CD4-positive, alpha-beta T cell treated with Interleukin-1 beta for 1 hour (primary cell): ENCODE measurements at places on chromosomes 6 and 20.
A peak's percentile ranks its signal among the peaks of the same experiment; 100 is the strongest.

DNA sequence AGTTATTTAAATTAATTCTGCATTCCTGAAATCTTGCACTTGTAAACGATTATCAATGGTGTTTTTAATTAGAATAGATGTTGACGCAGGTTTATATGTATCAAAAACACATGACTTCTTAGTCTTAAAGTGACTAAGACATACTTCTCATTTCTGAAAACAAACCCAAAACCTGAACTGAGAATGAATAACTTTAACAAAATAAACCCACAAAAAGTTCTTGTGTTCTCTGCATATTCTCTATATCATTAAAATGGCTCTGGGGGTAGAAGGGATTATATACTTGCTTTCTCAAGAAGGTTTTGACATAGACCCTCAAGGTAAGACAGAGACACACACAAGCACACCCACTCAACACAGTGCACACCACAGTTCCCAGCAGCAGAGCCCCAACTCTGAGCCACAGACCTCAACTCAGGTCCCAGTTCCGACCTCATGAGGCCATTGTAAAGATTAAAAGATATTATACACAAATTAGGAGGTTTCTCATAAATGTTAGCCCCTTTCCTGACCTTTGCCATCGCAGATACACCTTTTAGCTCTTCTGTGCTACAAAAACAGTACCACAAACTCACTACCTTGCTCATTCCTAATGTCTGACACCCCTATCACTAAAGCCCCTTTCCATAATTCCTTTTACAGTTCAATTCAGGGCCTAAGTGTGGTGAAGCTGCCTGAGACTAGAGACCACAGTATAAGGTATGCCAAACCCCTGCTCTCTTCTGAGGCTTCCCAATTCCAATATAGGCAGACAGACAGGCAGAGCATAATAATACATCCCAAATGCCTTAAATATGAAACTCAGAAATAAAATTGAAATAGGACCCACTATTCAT, 267.8 kb downstream of the PTPRK start:
- DNase-seq, result no peak

GRCh38 chr6:34695729-34696188, 808 bp downstream of the ILRUN start:
- no peak for DNase-seq

DNA sequence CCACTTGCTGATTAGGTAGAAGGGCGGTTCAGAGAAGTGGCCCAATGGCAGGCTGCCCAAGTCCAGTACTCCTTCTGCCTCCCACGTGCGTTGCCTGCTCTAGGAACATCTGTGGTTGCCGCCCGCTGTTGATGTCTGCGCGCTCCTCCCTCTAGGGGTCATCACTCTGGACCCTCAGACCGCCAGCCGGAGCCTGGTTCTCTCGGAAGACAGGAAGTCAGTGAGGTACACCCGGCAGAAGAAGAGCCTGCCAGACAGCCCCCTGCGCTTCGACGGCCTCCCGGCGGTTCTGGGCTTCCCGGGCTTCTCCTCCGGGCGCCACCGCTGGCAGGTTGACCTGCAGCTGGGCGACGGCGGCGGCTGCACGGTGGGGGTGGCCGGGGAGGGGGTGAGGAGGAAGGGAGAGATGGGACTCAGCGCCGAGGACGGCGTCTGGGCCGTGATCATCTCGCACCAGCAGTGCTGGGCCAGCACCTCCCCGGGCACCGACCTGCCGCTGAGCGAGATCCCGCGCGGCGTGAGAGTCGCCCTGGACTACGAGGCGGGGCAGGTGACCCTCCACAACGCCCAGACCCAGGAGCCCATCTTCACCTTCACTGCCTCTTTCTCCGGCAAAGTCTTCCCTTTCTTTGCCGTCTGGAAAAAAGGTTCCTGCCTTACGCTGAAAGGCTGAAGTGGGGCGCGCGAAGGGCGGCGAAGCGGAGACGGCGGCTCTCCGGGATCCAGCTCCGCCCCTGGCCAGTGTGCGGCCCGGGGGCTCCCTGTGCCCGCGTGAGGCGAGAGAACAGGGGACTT, 8.5 kb downstream of the TRIM15 start:
- DNase-seq, result no peak

- no peak for DNase-seq
These were observed 18.4 kb downstream of the TENT5A start for GRCh38 chr6:81734081-81734480.

GRCh38 chr6:13908955-13909381, 15.8 kb upstream of the RNF182 start:
- peak; percentile 46 for DNase-seq

- DNase-seq, result no peak
These were observed 47.0 kb upstream of the TBX18 start for GRCh38 chr6:84811351-84811750.

DNA sequence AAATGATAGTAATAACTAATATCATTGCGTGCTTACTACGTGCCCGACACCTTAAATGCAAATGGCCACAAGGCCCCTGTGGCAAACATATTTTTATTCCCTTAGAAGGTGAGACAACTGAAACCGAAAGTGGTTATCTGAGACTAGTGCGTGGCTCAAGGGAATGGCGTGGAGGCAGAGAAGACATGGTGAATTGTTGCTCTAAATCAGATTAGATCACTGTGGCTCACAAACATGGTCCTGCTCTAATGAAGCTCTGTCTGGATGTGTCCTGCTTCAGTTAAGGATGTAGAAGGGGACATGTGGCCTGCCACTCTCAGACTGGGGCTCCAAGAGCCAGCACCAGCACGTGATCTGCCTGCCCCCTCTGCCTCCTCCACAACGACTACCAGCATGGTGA, 124.2 kb upstream of the GMDS start:
- DNase-seq, result no peak

- no peak for DNase-seq
These were observed 139.4 kb upstream of the RREB1 start for GRCh38 chr6:6968357-6968730.

DNA sequence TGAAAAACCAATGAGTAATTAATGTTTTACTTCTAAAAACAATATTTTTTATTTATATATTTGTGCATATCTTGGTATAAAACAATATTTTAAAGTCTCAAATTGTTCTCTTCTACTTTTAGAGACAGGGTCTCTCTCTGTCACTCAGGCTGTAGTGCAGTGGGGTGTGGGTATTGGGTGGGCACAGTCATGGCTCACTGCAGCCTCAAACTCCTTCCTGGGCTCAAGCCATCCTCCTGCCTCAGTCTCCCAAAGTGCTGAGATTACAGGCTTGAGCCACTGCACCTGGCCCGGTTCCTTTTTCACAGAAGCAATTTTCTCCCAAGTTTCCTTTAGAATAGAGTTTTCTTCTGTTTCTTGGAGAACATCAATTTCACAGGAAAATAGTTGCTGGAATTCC, 102.8 kb downstream of the TMEM242 start:
- DNase-seq, result no peak

DNA sequence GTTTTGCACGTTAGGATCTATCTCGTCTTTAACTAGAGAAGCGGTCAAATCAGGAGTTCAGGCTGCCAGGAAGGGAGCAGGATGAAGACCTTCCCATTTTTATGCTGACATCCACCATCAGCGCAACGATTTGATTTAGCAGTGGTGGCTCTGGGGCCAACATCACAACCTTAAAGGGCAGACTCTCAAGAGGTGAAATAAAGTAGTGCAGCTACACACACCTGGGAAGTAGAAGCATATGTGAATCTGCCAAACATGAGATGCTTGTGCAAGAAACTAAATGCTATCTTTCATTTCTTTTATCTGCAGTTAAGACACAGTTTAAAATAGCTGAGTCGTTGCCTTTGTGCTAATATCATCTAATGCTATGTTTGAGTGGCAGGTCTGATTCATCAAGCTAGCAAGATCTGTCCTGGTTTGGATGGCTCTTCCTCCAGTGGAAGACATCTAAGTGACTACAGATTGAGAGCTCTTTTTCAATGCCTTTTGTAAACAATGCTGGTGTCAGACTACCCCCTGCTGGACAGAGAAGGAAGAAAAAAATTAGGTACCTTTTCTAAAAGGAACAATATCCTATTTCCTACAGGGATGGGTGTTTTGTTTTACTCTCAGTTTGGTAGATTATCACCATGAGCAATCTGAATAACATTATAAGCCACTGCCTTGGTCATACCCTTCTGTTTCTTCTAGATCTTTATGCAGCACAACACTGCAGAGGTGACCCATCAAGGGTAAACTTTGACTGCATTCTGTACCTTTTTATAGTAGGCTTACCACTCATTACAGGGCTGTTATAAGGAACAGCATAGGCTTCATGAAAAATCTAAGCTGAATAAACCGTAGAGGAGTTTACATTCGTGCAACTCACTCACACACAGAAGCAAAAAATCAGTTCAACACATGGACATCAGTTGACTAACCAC, 171.6 kb upstream of the FBXL4 start:
- no peak for DNase-seq

GRCh38 chr6:165580136-165580535, 82.9 kb downstream of the PDE10A start:
- no peak for DNase-seq

GRCh38 chr6:101085327-101085726, 204.2 kb upstream of the ASCC3 start:
- no peak for DNase-seq

- no peak for DNase-seq
These were observed 72.2 kb upstream of the NAA20 start for GRCh38 chr20:19944772-19945459.

DNA sequence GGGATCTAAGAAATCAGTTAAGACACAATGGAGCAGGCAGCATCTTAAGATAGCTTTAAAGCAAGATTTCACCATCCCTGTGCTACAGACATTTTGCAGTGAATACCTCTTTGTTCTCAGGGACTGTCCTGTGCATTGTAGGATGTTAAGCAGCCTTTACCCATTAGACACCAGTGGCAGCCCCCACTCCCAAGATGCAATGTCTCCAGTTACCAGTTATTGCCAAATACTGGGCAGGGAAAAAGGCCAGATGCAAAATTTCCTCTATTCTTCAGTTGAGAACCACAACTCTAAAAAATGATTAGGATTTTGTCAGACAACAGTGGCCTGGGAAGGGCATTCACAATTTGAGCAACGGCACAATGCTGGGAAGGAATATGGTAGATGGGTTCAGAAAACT, 6.1 kb downstream of the FBXO5 start:
- DNase-seq, result no peak

DNA sequence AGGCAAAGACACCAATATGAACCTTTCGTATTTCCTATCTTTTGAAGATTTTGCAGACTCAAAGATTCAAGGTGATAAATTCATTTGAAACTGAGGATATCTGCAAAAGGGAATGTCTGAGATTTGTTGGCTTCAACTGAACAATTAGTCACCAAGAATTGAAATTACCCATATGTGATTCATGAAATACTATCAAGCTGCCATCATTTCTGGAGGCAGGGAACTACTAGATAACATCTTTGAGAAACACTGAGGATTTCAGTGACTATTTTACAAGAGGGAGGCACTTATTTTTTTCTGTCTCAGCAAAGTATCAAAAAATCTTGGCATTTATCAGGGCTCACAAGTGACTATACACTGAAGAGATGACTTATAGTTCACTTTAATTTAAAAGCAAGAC, 39.8 kb upstream of the MMS22L start:
- DNase-seq, result no peak

GRCh38 chr6:19836799-19837510, at the start of gene ID4:
TSS of gene ID4 (plus strand) at chr6:19837370. CDS start at chr6:19837755, 385 bp downstream.
- no peak for DNase-seq

DNA sequence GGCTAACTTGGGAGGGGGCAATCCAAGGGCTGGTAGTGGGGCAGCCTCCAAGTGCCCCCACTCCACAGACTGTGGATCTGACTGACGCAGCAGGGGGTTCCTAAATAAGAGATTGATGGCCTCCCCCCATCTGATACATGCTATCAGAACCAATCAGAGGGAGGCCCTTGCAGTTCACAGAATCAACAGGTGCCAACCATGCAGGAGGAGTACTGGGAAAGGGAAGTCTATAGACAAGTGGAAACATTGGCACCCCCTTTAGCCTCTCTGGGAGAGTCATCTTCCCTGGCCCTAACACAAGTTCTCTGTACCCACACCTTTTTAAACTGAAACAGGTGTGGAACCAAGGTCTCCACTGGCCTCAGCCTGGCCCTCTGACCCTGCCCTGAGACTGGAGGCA, 145.8 kb downstream of the OR2B2 start:
- no peak for DNase-seq

- no peak for DNase-seq
These were observed 129.7 kb upstream of the AHI1 start for GRCh38 chr6:135627092-135627715.

- no peak for DNase-seq
These were observed 28.9 kb downstream of the FUCA2 start for GRCh38 chr6:143482593-143482992.

- DNase-seq, result no peak
These were observed 6.4 kb upstream of the EXOC2 start for GRCh38 chr6:699319-699718.

GRCh38 chr6:537114-537513, 119.8 kb downstream of the HUS1B start:
- no peak for DNase-seq

DNA sequence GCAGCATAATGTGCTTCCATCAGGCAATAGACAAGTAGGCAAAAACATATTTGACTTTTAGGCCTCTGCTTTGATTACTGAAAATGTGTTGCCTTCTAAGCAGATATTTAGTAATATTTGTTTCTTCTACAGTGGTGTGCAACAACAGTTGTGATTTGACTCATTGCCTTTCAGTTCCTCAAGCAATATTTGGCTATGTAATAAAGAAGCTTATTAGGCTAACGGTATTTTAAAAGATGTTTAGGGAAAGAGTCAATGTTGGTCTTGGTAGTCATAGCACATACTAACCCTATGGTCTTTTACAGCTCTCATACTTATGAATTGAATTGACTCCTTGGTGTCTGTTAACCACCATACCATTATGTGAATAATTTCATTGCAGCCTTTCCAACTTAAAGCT, 124.1 kb downstream of the GRIK2 start:
- no peak for DNase-seq

GRCh38 chr6:160321729-160322505, 26.3 kb upstream of the SLC22A3 start:
- DNase-seq, result no peak

DNA sequence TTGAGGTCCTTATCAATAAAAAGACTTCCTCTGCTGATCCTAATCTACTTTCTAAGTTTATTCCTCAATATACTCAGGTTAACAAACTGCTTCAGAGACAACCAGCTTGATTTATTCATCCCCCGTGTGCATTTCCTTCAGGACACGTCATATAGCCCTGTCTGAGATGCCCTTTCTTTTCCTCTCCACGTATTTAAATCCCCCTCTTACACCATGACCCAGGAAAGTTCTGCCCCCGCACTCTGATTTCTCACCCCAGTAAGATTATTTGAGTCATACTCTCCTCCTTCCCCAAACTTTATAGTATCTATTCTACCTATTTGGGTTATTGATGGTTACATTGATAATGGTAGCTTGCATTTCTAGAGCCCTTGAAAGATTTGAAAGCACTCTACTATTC, 9.8 kb upstream of the CGA start:
- DNase-seq, result no peak

- DNase-seq, result no peak
These were observed 597.1 kb downstream of the KIF16B start for GRCh38 chr20:15976047-15976736.
